ENCODE measurements at places on chromosomes 6 and 20.

DNA sequence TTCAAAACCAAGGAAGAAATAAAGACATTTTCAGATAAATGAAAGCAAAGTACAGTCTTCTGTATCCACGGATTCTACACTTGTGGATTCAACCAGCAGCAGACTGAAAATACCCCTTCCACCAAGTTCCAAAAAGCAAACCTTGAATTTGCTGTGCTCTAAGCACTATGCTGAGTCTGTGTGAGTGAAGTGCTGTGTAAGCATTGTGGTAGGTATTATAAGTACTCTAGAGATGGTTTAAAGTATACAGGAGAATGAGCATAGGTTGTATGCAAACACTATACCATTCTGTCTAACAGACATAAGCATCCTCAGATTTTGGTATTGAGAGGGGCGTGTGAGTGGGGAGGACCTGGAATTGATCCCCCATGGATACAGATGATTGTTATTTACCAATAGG lies 9.6 kb downstream of the OSER1 start:
- no peak for DNase-seq

GRCh38 chr20:34941226-34941625 lies 14.4 kb downstream of the GSS start:
- no peak for DNase-seq

DNA sequence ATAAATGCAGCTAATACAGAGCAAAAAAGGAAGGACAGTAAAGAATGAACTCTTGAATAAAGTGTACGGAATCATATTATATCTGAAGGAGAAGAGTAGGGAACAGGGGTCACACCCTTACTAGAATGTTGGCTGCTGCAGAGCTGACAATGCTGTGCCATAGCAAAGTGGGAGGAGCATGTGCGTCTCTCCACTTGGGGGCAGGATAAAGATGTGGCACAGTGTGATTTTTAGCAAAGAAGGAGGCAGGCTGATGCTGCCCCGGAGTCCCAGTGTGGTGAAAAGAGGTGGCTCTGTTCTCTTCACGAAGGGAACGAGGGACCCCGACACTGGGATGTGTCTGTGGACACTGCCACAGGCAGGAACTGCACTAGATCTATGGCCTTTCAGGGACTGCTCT lies 67.5 kb downstream of the INSM1 start:
- no peak for DNase-seq

DNA sequence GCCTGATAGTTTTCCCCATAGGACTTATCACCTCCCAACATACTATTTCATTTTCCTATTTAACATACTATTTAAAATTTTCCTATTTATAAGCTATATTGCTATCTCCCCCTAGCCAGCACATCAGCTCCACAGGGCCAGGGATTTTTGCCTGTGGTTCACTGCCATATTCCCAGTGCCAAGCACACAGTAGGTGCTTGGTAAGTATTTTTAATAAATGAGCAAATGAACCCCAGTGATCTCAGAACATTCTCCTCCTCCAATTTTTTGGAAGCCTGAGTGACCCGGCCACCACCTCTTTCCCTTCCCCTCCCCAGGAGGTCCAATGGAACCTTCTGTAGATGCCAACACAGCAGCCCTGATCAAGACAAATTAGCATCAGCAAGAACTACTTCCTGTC lies 33.3 kb downstream of the NFATC2 start:
- DNase-seq, result no peak

GRCh38 chr20:17676942-17677341 lies 5.1 kb downstream of the RRBP1 start:
- no peak for DNase-seq

- no peak for DNase-seq
Observed at GRCh38 chr6:92150553-92150952, 1268.8 kb downstream of the EPHA7 start.

DNA sequence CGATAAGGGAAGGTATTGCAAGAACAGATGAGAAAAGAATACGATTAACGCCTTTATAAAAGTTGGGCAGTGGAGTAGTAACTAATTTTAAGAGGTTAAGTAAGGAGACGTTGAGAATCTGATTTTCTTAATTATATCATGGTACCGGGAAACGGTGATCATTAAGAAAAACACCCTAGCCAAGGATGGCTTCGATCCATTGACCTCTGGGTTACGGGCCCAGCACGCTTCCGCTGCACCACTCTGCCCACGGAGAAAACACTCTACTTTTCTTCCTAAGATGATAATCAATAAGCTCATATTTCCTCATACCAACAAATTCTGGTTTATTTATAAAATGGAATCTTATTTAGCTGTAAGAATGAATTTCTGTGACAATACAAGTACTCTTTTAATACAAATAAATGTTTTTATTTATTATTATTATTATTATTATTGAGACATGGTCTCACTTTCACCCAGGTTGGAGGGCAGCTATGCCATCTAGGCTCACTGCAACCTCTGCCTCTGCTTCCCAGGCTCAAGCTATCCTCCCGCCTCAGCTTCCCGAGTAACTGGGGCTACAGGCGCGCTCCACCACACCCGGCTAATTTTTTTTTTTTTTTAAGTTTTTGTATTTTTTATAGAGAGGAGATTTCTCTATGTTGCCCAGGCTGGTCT lies 8.3 kb downstream of the POM121L2 start:
- DNase-seq, result no peak

DNA sequence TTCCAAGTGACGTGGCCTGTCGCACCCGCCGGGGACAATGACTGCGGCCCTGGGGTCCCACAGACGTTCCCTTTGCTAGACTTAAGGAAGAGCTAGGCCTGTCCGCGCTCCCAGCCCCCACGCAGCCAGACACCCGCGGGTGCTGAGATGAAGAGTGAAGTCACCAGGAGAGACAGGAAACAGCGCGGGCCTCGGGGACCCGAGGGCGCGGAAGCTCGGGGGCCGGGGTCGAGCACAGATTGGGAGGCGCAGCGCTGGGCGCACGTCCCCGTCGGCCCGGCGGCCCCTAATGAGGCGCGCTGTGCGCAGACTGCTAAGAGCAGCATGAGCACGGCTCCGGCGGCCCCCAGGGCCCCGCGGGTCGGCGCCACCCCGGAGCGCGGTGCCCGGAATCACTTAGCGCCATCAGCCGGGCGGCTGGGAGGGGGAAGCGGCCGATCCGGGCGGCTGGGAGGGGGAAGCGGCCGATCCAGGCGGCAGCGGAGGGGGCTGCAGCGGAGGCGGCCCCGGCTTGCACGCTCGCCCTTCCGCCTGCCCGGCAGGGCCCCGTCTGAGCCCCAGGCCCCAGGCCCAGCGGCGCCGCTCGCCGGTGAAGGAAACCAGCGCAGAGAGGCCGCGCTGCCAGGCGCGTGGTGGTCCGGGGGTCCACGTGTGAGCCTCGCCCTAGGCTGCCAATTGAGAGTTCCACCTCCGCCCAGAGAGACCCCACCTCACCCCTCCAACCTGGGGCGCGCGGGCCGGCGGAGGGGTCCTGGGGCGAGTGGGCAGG lies 8.3 kb upstream of the AVP start:
- no peak for DNase-seq

DNA sequence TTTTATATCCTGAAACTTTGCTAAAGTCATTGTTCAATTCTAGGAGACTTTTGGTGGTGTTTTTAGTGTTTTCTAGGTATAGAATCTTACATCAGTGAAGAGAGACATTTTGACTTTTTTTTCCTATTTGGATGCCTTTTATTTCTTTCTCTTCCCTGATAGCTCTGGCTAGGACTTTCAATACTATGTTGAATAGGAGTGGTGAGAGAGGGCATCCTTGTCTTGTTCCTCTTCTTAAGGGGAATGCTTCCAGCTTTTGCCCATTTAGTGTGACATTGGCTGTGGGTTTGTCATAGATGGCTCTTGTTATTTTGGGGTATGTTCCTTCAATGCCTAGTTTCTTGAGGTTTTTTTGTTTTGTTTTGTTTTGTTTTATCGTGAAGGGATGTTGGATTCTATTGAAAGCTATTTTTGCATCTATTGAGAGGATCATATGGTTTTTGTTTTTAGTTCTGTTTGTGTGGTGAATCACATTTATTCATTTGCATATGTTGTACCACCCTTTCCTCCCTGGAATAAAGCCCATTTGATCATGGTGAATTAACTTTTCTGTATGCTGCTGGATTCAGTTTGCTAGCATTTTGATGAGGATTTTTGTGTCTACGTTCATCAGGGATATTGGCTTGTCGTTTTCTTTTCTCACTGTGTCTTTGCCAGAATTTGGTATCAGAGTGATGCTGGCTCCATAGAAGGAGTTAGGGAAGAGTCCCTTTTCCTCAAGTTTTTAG lies 540.1 kb upstream of the FLRT3 start:
- DNase-seq, result peak; percentile 44

DNA sequence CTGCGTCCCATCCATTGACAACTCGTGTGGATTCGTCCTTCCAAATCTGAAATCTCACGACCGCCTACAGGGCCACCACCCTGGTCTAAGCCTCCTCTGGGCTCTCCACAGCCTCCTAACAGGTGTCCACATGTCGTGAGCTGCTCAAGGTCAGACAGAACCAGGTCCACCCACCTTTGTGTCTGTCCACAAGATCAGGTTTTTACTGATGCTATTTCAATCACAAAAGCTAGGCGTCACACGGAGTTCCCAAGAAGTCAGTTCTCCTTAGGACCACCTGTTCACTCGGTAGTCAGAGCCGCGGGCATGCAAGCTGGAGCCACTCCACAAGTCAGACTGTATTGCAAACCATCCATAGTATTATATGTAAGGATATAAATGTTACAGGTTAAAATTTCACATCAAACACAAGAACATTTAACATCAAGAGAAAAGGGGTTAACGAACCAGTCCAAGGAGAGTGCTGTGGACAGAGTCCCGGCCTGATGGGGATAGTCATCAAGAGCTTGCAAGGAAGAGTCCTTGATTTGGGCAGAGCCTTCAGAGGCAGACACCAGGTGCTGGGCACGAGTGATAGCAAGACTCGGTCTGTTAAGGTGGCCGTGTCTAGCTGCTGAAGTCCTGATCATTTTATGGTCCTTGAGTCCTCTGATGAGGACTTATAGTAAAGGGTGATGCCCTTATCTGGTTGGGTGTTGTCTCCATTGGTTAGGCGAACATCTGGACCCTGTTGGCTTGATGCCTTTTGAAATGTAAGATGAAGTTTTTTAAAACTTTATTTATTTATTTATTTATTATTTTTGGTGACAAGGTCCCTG lies 731 bp upstream of the DNPH1 start:
- no peak for DNase-seq

DNA sequence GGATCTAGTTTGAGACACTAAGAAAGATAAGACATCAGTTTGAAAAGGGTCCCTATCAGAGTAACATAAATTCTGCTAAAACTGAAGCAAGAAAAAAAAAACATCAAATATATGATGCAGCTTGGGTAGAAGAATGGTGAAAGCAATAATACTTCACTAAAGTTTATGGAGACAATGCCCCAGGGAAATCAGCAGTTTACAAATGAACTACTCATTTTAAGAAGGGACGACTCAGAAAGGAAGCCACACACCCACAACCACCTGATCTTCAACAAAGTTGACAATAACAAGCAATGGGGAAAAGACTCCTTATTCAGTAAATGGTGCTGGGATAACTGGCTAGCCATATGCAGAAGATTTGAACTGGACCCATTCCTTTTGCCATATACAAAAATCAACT lies 143.5 kb downstream of the TPBG start:
- no peak for DNase-seq

DNA sequence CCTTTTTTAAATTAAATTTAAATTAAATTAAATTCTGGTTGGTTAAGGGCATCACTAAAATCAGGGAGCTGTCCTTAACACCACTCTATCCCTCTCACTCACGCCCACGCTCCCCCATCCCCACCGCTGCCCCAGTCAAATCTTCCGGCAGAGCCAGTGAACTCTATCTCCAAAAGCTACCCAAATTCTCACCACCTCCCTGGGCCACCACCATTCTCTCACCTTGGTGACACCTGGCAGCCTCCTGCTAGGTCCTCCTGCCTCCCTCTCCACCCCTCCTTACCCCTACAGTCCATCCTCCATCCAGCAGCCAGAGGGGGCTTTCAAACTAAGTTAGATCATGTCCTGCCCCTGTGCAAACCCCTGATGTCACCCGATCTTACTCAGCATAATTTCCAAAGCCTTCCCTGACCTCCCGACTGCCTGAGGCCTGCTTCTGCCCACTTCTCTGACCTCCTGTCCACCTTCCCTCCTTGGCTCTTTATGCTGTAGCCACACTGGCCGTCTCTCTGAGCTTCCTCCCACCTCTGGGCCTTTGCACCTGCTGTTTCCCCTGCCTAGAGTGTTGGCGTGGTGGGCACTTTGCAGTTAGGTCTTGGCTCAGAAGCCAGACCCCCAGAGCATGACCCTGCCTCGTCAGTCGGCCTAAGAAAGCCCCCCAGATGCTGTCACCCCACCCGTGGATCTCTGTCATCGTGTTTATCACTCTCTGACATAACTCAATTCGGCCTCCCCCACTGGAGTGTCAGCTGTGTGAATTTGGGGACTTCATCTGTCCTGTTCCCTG lies 24.7 kb downstream of the PTGIS start:
- no peak for DNase-seq

DNA sequence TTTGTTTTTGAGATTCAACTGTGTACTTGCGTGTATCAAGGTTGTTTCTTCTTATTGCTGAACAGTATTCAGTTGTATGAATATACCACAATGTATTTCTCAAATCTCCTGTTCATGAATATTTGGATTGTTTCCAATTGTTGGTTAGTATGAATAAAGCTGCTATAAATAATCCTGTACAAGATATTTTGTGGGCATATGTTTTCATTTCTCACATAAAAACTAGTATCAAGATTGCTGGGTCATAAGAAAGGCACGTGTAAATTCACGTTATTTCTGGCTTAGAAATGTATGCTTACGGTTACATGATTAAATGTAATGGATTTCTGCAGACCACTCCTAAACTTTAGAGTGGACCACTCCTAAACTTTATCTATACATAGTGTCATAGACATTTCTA lies 96.6 kb downstream of the BTBD3 start:
- no peak for DNase-seq

DNA sequence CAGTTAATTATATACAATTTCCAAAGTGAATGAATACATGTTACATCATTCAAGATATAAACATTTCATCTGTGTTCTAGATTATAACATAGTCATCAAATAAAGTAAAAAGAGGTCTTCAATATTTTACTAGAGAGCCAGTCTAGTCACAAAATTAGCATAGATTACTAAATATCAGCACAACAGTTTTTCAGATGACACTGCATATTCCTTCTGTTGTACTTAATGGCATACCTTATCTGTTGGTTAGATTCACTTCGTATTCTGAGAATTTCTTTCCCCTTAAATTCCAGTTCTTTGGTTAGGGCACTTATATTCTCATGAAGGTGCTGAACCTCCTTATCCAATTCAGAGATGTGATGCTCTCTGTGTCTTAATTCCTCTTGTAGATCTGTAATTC lies 39.8 kb upstream of the MCM9 start:
- no peak for DNase-seq

GRCh38 chr6:26249707-26249956 lies 115.4 kb upstream of the BTN3A2 start:
- DNase-seq, result no peak

Measured in foreskin melanocyte (primary cell).